Renal cortical epithelial cell (primary cell): ENCODE measurements at places on chromosomes 1 and 21.
A peak's percentile ranks its signal among the peaks of the same experiment; 100 is the strongest.

- peak; percentile 53 for DNase-seq
Measured at GRCh38 chr21:38291874-38292273, 35.1 kb downstream of the KCNJ15 start.

- no peak for DNase-seq
Measured at GRCh38 chr1:231153726-231154125, 8.1 kb upstream of the TRIM67 start.

DNA sequence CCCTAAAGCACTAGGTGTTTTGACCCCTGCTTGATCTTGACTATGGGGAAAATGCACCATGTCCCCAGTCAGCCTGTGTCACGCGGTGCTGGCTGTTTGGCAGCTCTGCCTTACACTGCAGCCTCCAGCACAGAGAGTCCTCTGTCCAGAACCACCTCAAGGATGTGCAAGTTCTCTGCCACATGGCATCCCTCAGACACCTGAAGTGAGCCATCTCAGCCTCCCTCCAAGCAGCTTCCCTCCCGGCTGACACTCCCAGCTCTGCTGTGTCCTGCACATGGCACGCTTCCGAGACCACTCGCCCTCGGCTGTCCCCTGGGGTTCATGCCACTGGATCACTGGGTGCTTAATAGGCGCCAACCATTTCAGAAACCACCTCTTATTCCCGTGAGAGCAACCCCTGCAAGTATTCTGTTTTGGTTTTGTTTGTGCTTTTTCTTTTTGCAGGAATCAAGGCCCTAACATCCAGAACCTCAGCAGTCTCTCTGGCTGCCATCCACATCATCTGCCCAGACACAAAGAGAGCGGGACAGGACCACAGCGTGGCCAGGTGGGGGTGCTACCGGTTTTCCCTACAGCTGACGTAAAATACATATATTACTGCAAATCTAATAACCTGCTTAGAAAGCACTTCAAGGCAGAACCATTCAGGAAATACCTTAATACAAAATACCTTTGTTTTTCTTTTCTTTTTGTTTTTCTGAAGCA, 45.7 kb downstream of the CAPZB start:
- peak; percentile 22 for DNase-seq

DNA sequence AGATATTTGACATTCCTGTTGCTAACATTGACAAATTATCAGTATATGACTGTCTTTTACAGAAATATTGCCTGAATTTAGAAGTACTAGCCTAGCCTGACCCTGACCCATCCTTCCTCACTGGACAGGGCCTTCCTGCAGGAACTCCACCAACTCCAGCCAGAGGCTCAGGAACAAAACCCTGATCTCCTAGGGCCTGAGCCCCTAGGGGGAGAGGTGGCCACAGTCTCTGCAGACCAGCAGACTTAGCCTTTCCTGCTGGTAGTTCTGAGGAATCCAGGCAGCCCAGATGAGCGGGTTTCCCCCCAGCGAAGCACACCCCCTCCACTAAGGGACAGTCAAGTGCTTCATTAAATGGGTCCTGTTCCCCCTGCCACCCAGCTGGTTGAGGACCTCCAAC, 44.3 kb upstream of the LRIF1 start:
- DNase-seq = no peak

- DNase-seq = no peak
Measured at GRCh38 chr1:165891111-165891860, 63.9 kb downstream of the UCK2 start.
